GM23338 (cell line): ENCODE measurements at places on chromosomes 11 and 22. TPM values are rescaled to one million over a fixed set of nuclear protein-coding genes. Genes with fewer than 3 reads are reported as not detected.

CYB5R2 gene
- 48.9 and 56.2 TPM in 2 replicates for polyA plus RNA-seq

MMP11 gene
- polyA plus RNA-seq, result 4.9 and 5.3 TPM in 2 replicates

DNA sequence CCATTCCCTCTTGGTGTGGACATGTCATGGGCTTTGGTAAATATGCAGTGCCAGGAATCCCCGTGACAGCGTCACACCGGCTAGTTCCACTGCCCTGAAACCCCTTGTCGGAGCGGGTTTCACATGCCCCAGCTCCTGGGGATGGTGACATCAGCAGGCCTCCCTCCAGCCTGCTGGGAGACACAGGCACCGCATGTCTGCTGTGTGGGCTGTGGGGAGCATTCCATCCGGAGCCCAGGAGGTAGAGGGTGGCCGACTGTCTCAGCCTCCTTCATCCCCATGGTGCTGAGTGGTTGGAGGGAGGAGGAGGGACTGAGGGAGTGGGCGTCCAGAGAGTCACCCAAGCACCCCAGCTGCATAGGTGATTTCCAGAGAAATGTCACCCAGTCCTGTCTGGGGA, 1161.1 kb downstream of the BRD1 start:
- DNase-seq, result no peak

GRCh38 chr11:70509476-70509875, 111.1 kb downstream of the CTTN start:
- DNase-seq, result no peak

GRCh38 chr11:74971424-74971823, 17.3 kb upstream of the NEU3 start:
- DNase-seq, result no peak

- DNase-seq, result peak; percentile 34
Measured at GRCh38 chr11:44804449-44805437, 78.0 kb downstream of the TSPAN18 start.

- peak; percentile 80 for DNase-seq
Measured at GRCh38 chr22:29306175-29306834, at the start of gene GAS2L1. Gene GAS2L1, plus strand, starts transcription at chr22:29306650. Its CDS starts 1,456 bp downstream, at chr22:29308106.

LRRC56 gene
- 0.52 and 0.73 TPM in 2 replicates for polyA plus RNA-seq

- DNase-seq, result no peak
Measured at GRCh38 chr11:103013421-103013820, 57.9 kb upstream of the MMP13 start.

DRD4 gene
- 1.3 and 1.8 TPM in 2 replicates for polyA plus RNA-seq

TEAD1 gene
- 24.5 and 28.4 TPM in 2 replicates for polyA plus RNA-seq

GRCh38 chr11:127997594-127997993, 589.8 kb downstream of the ETS1 start:
- no peak for DNase-seq

CALCA gene
- polyA plus RNA-seq, result 2.0 and 2.5 TPM in 2 replicates

GRCh38 chr22:38262051-38262795, 10.6 kb downstream of the TMEM184B start:
- DNase-seq, result peak; percentile 85

- DNase-seq, result no peak
Measured at GRCh38 chr22:27663812-27664211, 137.7 kb downstream of the MN1 start.

DNA sequence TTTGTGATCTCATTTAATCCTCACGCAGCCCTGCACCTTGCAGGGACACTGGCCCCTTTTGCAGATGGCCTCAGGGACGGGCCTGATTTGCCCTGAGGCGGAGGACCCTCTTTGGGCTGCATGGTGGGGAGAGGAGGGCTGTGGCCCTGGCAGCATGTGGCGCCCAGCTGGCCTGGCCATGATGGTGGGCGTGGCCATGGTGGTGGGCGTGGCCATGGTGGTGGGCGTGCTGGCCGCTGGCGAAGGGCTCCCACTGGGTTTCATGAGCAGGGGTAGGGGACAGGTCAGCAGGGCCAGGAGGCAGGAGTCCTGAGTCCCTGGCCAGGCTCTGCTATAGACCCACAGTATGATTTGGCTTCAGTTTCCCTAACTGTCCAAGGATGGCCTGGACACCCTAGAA, 13.1 kb downstream of the WNT11 start:
- no peak for DNase-seq

GRCh38 chr11:68004551-68005335, 846 bp upstream of the UNC93B1 start:
- no peak for DNase-seq

DNA sequence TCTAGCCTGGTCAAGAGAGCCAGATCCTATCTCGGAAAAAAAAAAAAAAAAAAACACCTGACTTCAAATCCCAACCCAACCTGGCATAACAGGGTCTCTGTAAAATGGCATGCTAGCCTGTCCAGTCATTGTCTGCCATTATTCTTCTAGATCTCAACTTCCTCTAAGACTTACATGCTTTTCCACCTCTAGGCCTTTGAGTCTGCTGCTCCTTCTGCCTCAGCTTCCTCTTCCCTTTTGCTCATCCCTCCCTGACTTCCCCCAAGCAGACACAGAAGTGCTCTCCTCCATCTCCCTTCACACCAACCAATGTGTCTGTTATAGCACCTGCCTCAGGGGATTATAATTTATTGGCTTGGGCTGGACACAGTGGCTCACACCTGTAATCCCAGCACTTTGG, 7.8 kb downstream of the STK33 start:
- DNase-seq, result no peak

BARX2 gene
- polyA plus RNA-seq, result not detected in 2 replicates

LRRN4CL gene
- polyA plus RNA-seq, result 0.08 and 0.10 TPM in 2 replicates

GRCh38 chr11:56819916-56820315, 71.4 kb upstream of the OR9G4 start:
- DNase-seq, result no peak

APOL3 gene
- not detected in 2 replicates for polyA plus RNA-seq

GRCh38 chr11:47723041-47723440, 7.9 kb upstream of the AGBL2 start:
- DNase-seq, result no peak

- DNase-seq, result no peak
Measured at GRCh38 chr11:33479231-33479630, 221.4 kb downstream of the C11orf91 start.

DNA sequence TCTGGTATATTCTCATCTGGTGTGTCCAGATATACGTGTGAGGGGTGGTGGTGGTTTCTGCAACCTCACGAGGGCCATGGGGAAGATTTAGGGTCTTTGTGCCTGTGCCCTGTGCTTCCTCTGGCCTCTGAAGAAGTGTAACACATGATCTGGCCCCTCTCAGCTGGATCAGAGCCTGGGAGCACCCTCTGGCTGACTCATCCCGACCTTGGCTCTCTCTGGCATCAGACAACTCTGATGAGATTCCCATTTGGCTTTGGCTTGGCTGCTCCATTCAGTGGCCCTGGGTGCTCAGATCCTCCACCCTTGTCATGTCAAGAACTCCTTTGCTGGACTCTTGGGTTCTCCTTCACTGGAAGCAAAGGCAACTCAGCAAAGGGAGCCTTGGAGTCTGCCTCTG, 45.2 kb downstream of the RASSF10 start:
- no peak for DNase-seq

OR2AG1 gene
- 0.07 and 0.16 TPM in 2 replicates for polyA plus RNA-seq

SERPIND1 gene
- not detected in 2 replicates for polyA plus RNA-seq

- no peak for DNase-seq
Measured at GRCh38 chr11:64606796-64607380, 15.9 kb downstream of the SLC22A12 start.

SEPTIN5 gene
- 4.3 and 5.6 TPM in 2 replicates for polyA plus RNA-seq

CDK2AP2 gene
- polyA plus RNA-seq, result 120 and 128 TPM in 2 replicates

- DNase-seq, result no peak
Measured at GRCh38 chr11:43462359-43462758, 103.6 kb downstream of the TTC17 start.

DNA sequence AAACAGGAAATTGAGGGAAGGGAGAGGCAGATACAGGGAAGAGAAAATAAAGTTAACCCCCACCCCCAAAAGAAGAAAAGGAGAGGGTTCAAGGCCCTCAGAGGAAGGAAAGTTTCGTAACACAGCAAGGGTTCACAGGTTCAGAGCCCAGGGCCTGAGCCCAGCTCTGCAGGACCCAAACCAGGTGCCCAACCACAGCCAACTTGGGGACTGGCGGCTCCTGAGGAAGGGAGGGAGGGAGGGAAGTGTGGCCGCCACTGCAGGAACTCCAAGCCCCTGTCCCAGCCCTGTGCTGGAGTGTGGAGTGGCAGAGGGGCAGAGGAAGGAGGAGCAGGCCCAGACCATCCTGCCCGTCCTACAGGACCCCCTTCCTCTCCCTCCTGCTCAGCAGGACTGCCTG, 59.2 kb downstream of the ELFN2 start:
- DNase-seq, result no peak

- no peak for DNase-seq
Measured at GRCh38 chr11:18491924-18492323, 34.8 kb downstream of the TSG101 start.

ABCC8 gene
- 1.5 and 2.0 TPM in 2 replicates for polyA plus RNA-seq

SCGB1C1 gene
- not detected in 2 replicates for polyA plus RNA-seq

DNA sequence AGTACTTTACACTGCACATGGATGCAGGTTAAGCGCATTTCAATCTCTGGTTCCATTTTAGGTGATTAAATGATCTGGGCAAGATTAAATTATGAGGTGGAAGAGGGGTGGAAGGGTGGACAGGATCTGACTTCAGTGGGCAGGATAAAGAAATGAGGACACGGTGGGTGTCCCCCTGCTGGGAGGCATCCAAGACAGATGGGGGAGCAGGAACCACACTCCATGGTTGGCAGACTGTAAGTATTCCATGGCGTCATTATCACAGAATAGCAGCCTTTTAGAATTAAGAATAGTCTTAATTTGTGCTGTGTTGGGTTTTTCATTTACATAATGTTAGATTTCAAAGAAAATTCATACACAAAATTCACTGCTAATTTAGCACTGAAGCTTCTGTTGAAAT, 7.6 kb upstream of the SORL1 start:
- no peak for DNase-seq

GRCh38 chr11:34487430-34487829, 26.2 kb downstream of the ELF5 start:
- DNase-seq, result no peak

DNA sequence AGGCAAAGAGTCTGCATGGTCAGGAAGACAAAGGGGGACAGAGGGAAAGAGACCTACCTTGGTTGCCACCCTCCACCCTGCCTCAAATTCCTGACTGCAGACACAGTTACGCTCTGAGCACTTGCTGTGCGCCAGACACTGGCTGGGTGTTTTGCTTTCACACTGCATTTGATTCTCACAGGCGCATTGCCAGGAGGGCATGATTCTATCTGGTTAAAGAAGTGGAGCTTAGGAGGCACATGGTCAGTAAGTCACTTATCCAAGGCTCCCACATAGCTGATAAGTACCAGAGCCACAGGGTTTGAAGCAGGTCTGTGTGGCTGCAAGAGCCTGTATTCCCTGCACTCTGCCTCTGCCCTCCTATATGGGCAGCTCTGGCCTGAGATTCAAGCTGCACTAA, 103.9 kb downstream of the TIMP3 start:
- no peak for DNase-seq

DNA sequence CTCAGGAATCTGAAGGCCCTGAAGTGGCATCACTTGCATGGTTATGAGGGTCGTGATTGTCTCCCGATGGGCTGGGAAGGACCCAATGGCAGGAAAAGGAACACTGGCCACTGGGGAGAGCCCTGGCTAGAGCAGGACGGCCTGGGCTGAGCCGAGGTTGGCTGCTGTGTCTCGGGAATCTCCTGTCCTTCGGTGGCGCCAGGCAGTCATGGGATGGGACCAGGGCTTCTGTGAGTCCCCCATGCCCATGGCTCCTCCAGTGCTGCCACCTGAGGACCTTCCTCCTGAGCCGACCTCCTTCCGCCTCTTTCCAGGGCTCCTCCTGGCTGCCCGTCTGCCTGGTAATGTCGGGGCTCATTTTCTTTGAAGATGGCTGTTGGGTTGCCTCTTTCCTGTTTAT, 1394.0 kb downstream of the BRD1 start:
- no peak for DNase-seq

SLC22A8 gene
- not detected in 2 replicates for polyA plus RNA-seq

DNA sequence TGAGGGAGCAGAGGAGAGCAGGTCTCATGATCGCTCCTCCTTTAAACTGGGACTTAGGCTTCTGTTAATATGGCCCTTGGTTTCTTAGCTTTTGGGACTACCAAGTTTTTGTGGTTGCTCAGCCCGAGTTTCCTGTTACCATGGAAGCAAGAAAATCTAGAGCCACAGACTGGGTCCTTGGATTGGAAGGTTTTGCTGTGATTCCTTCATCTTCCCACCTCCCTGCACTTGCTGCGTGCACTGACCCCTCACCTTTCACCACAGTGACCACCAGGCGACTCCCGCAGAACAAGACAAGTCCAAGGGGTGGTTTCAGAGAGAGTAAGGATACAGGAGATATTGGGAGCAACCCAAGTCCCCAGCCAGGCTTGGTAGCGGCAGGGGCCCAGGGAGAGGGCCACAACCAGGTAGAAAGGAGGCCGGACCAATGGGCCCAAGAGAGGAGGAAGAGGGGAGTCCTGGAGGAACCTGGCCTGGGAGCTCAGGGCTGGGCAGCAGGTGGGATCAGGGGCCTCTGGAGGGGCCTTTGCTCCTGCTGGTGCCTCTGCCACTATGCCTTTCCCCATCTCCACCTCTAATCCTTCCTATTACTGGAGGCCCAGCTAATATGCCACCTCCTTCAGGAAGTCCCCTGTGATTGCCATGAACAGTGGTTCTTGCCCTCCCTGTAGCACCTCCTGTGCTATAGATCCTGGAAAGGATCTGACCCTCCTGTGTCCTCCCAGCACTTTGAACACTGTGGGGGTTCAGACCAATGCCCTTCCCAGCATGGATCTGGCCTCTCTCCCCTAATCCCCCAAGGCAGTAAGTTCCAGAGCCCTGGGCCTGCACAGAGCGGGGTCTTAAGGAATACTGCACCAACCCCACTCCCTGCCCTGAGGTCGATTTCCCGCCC, 21.2 kb downstream of the CSF2RB start:
- no peak for DNase-seq

POGLUT3 gene
- polyA plus RNA-seq, result 7.6 and 7.7 TPM in 2 replicates

- DNase-seq, result no peak
Measured at GRCh38 chr11:76574406-76574805, 96.1 kb downstream of the LRRC32 start.

- DNase-seq, result peak; percentile 35
Measured at GRCh38 chr22:24338726-24339451, 68.3 kb downstream of the SPECC1L start.

GRCh38 chr11:96293598-96294021, 49.4 kb downstream of the MAML2 start:
- DNase-seq, result no peak

- no peak for DNase-seq
Measured at GRCh38 chr11:65131417-65131776, 2.9 kb downstream of the SYVN1 start.

GRCh38 chr22:46025225-46025972, 48.4 kb upstream of the WNT7B start:
- no peak for DNase-seq

GRCh38 chr11:64996327-64996709, 453 bp downstream of the BATF2 start:
- no peak for DNase-seq
